ENCODE measurements at places on chromosomes 4 and X.

DNA sequence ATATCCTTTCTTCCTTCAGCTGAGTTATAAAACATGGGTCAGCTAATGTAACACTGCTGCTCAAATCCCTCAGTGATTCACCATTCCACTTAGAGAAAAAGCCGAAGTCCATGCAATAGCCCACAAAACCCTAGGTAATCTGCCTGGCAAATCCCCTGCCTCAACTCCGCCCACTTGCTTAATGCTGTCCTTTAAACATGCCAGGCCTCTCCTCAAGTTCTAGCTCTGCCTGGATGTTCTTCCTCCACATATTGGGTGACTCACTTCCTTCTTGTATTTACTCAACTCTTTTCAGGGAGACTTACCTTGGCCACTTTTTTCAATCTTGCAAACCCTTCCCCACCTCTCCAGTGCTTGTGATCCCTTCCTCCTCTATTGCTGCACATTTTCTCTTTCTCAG, 89.8 kb downstream of the EMCN start:
- no peak for DNase-seq

DNA sequence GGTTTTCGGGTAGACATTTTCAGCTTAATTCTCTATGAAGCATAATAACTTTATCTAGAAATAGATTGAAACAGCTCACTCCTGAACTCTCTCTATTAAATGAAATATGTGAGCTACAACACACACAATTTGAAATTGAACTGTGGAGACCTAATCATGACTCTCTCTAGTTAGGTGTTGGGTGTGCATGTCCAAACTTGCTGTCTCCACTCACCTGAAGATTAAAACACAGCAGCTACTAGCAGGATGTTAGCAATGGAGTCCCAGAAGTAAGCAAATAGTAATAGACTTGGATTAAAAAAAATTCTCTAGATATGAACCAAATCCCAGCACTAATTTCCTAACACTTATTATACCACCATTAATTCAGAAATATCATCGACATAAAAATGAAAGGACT, 173.1 kb downstream of the FSTL5 start:
- DNase-seq: no peak

GRCh38 chrX:11741574-11741973, 16.5 kb upstream of the MSL3 start:
- DNase-seq: no peak

DNA sequence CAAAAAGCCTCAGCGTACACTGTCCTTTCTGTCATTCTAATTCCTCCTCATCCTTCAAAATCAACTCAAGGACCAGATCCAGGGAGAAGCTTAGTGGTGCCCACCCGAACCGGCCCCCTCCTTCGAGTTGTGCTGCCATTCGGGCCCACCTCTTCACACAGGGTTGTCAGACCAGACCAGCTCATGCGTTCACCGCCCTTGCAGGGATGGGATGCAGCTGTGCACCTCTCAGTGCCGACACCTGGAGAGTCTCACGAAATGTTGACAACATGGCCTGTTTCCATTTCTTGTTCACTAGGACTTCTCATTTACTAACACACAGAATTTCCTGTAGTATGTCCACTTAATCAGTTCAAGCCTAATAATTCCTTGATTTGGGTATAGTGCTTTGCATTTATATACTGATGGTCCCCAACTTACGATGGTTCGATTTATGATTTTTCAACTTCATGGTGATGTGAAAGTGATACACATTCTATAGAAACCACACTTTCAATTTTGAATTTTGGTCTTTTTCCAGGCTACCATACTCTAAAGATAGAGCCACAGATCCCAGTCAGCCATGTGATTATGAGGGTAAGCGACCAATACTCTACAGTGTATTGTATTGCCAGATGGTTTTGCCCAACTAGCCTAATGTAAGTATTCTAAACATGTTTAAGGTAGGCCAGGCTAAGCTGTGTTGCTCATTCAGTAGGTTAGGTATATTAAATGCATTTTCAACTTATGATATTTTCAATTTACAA, 23.3 kb downstream of the PKD2 start:
- DNase-seq: no peak
